Stimulated activated CD8-positive, alpha-beta memory T cell treated with anti-CD3 and anti-CD28 coated beads, Interleukin-4, amount 100 ng/mL, for 4 hours (primary cell): ENCODE measurements at places on chromosomes 13 and 19.

DNA sequence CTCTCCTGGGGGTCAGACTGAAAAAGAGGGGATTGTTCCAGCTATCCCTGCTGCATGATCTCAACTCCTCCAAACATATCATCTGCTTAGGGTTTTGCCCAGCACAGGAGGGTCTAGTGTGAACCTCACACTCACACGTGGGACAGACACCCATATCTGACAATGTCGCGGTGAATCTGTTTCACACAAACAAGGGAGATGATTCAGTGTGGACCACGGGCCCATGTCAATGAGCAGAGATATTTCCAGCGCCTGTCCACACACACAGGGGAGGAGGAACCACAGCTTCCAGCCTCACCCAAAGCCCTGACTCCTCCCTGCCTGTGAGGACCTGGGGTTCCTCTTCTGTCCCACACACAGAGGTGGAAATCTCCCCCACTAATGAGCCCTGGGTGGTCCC lies 29.6 kb upstream of the KIR3DL3 start:
- DNase-seq: no peak

DNA sequence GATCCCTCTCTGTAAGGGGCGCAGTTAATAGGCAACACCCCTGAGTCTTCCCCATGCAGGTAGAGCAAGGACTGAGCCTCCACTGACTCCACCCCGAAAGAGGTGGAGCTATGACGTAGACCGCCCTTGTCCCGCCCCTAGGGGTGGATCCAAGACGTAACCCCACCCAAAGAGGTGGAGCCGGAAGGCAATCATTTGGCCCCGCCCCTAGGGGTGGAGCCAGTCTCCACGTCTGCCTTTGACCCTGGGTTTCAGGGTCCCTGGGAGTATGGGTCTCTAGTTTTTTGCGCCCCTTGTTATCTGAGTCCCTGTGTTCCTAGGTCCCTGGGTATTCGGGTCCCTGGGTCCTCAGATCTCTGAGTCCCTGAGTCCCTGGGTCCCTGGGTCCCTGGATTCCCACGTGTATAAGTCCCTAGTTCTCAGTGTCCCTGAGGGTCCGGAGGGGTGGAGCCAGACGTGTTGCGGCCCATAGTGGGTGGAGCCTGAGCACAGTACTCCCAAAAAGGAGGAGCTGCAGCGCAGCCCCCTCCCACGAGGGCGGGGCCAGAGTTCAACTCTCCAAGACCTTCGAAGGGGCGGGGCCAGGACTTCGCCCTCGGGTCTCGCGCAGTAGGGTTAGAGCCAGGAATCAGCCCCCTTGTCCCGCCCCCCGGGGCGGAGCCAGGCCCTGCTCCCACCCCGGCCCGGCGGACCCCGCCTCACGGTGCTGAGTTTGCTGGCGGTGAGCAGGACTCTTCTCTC lies 5.3 kb downstream of the DENND1C start:
- no peak for DNase-seq

DNA sequence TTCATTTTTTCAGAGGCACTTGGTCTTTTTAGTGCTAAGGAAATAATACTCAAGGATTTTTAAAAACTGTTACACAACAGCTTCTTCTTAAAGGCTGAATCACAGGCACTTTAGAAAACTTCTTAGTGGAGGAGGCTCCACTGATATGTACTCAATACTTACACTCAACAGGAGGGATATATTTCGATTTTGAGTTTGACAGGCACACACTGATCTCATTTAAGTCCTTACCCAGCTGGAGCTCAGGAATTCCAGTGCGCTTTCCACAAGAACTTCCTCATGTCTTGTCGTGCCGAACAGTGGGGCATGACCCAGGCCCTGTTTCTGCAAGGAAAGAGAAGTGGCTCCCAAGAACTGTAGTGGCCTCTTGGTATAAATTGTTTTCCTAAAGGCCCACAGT lies 103.8 kb downstream of the RGCC start:
- no peak for DNase-seq

DNA sequence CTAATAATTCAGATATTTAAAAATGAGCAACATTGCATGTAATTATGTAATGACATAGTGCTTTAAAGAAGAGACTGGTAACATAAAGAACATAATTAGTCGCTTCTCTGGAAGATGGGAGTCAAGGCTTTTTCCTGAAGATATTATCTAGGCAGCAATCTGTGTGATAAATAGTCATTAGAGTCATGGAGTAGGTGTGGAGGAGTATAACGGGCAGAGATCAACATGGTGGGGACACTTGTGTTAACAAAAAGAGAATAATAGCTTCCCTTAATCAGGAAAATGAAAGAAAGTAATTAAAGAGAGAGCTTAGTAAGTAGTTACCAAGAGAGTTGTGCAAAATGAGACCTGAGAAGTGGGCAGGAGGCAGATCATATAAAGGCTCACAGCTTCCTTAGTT lies 1417.1 kb upstream of the ATXN8OS start:
- DNase-seq: no peak

DNA sequence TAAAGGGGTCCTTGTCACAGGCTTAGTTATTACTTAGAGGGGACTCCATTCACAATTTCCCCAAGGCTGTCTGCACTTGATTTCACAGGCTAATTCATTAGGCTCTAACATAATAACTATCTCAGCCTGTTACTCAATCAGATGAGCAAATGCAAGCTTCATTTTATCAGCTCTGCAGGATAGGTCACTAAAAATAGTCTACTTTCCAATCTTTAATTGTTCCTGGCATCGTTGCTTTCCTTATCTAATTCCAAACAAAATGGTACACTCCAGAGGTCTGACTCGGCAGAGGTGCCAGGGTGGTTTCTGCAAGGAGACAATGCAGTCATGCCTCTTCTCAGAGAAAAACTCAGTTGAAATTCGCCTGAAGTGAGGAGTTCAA lies 69.7 kb upstream of the SLC15A1 start:
- no peak for DNase-seq

- DNase-seq: no peak
Observed at GRCh38 chr13:96499656-96500055, 409.7 kb downstream of the HS6ST3 start.

- no peak for DNase-seq
Observed at GRCh38 chr19:47479701-47480503, 4.1 kb downstream of the KPTN start.

- DNase-seq: no peak
Observed at GRCh38 chr13:36712770-36713169, 39.0 kb downstream of the SERTM1 start.

- no peak for DNase-seq
Observed at GRCh38 chr13:96417939-96418685, 328.2 kb downstream of the HS6ST3 start.

- no peak for DNase-seq
Observed at GRCh38 chr13:46804391-46804815, 7.4 kb upstream of the ESD start.

DNA sequence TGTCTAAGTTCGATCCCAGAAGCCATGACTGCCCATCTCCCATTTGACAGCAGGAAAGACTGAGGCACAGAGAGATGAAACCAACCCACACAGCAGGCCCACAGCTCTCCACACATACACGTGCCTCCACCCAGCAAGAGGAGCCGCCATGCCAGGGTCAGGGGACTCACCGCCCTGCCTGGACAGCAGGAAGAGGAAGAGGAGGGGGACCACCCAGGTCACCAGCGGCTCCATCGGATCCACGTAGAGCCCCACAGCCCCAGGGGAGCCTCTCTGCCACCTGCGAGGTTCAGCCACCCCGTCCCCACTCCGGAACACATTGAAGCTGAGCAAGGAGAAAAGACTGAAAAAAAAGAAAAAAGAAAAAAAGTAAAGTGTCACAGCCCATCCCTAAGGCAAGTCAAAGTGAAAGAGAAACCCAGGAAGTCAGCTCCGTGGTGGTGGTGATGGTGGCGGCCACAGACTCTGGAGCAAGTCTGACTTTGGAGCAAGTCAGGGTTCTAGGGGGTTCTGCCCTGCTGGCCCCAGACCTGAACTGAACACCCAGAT lies at the start of gene IL12RB1:
TSS of gene IL12RB1 (minus strand) at position 345 of the 549 bp plus-strand sequence. CDS start at position 234, 111 bp downstream.
- DNase-seq: no peak

GRCh38 chr19:50416034-50416977 lies 2.4 kb upstream of the SPIB start:
- no peak for DNase-seq

GRCh38 chr19:31071136-31071855 lies 277.9 kb downstream of the TSHZ3 start:
- no peak for DNase-seq

- no peak for DNase-seq
Observed at GRCh38 chr13:106176117-106176516, 359.3 kb downstream of the EFNB2 start.

DNA sequence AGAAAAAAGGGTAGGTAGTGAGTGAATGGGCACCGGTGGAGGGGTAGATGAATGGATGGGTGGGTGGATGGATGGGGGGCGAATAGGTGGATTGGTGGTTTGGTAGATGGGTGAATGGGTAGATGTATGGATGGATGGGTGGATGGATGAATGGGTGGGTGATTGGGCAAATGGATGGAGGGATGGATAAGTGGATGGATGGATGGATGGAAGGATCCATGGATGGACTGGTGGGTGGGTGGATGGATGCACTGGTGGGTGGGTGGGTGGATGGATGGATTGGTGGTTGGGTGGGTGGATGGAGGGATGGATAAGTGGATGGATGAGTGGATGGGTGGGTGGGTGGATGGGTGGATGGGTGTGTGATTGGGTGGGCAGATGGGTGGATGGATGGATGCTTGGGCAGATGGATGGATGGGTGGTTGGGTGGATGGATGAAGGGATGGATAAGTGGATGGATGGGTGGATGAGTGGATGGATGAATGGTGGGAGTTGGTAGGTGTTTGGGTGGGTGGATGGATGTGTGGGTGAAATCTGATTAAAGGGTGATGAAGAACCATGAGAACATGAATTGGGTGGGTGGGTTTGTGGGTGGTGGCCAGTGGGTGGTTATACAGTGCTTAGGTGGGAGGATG lies 2.3 kb downstream of the ANKRD24 start:
- DNase-seq: no peak

- DNase-seq: no peak
Observed at GRCh38 chr19:2722541-2723344, 1.6 kb upstream of the DIRAS1 start.

- DNase-seq: no peak
Observed at GRCh38 chr19:39080431-39080830, 3.7 kb upstream of the ACP7 start.

- DNase-seq: no peak
Observed at GRCh38 chr13:106899442-106899841, 331.5 kb upstream of the ARGLU1 start.

GRCh38 chr19:16608290-16608739 lies 19.7 kb downstream of the MED26 start:
- no peak for DNase-seq

DNA sequence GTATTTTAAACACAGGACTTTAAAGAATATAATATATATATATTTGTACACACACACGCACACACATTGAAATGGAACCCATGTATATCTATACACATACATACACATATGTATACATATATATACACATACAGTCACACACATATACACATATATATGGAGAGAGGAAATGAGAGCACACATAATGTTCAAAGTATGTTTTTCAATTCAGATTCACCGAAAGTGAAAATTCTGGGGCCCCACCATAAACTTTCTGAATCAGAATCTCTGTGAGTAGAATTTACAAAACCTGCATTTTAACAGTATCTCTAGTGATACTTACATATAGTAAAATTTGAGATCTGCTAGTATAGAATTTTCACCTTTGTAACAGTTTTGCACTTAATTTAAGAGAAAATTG lies 60.4 kb upstream of the OBI1 start:
- DNase-seq: no peak

DNA sequence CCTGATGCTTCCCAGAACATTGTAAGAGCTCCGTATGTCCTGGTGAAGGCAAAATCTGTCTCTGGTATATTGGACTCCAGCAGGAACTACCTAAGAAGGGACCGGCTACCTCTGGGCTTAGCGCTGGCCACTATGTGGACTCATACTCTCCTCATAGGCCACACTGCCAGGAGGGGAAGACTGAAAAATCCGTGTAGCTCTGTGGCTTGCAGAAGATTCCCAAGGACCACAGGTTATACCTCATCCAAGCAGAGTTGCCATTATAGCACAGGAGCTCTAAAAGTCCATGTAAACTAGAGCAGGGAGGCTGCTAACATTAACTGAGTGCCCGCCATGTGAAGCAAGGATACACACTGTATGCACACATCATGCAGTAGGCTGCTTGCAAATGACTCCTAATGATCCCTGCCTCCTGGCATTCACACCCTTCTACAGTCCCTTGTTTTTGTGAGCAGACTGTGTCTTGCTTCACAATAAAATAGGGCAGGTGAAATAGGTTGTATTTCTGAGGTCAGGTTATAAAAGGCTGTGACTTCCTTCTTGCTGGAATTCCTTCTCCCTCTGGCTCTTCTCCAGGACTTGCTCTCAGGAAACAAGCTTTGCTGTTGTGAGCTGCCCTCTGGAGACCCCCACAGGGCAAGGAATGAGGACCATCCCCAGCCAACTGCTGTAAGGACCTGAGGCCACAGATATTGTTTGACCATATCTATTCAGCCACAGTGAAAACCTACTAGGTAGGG lies 192.6 kb upstream of the UBL3 start:
- no peak for DNase-seq

GRCh38 chr13:51912511-51913225 lies 50.9 kb downstream of the CCDC70 start:
- DNase-seq: no peak

DNA sequence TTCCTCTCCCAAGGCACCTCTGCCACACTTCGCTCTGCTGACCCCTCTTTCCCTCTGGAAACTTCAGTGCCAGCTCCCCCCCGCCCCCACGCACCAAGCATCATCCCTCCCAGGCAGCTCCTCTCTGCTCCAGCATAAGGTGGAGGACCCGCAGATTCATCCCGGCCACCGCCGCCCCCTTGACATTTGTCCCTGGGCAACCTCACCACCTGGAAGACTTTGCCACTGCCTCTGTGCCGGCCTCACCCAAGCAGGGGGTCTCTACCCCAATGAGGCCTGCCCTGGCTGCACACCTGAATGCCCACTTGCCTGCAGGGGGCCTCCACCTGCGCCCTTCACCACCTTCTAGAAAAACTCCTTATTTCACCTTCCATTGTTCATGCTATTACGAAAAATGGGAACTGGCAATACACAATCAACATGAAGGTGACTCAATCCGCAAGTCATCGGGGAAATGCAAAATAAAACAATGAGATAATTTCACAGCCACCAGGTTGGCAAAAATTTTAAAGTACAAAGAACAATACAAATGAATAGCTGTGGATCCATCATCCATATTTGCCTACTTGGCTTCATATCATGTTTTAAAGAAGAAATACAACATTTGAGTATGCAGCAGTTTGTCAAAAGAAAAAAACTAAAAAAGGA lies 21.9 kb downstream of the CCNE1 start:
- no peak for DNase-seq

- no peak for DNase-seq
Observed at GRCh38 chr13:101773062-101773461, 320.6 kb downstream of the ITGBL1 start.
